ENCODE measurements at places on chromosomes 1 and 21.
A peak's percentile ranks its signal among the peaks of the same experiment; 100 is the strongest.

DNA sequence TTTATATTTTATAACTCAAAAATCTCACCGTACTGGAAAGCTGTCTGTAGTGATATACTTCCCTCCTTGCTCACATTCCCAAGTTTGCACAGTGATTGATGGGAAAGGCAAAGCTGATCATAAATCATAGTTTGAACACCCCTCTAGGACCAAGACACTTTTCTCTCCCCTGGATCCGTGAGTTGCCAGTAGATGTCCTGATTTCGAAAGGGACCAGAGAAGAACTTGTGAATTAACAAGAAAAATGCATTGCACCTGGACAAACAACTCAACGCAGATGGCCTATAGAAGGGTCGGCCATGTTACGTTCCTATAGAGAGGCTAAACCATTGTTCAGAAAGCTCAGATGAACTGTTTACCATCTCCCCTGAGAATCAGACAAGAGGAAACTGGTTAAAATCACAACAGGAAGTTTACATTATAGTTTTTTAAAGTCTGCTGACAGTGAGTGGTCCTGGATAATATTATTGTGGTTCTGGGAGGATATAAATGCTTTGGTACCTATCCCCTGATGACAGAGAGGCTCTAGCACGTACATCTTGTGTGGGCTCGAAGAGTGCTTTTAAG, 124.0 kb upstream of the SLC45A1 start:
- no peak for DNase-seq

DNA sequence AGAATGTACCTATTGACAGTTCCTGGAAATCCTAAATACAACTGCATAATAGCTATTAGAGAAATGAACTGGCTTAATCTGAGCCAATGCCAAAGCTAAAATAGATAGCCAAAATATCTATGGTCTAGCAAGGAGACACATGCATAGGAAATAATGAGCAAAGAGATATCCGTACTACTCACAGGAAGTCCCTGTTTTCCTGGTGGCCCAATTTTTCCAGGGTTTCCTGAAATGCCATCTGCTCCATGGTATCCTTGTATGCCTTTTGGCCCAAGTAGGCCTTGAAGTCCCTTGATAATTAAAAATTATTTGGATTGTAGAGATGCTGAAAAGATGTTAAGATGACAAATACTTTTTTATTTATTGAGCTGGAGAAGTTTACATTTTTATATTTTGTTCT, 108.4 kb upstream of the ZNHIT6 start:
- DNase-seq = no peak

DNA sequence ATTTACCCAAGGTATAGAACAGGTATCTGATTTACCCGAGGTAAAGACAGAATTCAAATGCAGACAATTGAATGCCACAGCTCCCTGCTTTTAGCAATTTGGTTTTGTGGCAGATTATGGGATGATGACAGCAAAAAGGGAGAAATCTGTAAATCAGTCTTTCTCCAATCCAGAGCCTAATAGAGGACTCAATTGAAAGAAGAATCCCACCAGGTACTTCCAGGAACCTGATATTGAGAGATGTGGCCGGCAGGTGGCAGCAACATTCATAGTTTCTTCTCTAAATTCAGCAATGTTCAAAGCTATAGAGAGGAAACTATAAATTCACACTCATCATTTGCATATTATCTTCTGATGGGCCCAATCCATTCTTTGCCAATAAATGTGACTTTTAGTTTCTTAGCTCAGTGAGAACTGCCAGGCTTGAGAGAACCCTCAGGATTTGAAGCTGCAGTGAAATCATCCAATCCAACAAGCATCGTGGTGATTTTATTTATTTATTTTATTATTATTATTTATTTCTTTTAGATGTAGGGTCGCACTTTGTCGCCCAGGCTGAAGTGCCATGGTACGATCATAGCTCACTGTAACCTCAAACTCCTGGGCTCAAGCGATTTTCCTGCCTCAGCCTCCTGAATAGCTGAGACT, 9.8 kb upstream of the PHACTR4 start:
- peak; percentile 76 for DNase-seq

GRCh38 chr1:54273795-54274163, 73.8 kb downstream of the MRPL37 start:
- no peak for DNase-seq

DNA sequence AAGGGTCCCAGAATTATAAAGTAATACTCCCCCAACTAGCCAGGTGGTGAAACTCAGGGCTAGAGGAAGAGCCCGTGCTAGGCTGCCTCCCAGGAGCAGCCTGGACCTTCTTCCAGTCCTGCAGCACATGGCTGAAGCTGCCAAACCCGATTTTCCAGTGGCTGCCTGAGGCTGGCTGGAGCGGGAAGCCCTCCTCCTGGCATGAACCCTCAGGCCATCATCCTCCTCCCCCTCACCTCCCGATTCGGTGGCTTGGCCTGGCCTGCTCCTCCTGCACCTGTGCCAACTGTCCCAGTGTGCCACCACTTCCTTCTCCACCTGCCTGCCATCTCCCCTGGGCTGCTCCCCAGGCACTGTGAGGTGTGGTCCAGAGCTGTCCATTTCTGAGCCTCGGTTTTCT, 3.0 kb upstream of the TSPAN1 start:
- DNase-seq = no peak

GRCh38 chr1:197845886-197846285, 56.5 kb upstream of the C1orf53 start:
- no peak for DNase-seq

DNA sequence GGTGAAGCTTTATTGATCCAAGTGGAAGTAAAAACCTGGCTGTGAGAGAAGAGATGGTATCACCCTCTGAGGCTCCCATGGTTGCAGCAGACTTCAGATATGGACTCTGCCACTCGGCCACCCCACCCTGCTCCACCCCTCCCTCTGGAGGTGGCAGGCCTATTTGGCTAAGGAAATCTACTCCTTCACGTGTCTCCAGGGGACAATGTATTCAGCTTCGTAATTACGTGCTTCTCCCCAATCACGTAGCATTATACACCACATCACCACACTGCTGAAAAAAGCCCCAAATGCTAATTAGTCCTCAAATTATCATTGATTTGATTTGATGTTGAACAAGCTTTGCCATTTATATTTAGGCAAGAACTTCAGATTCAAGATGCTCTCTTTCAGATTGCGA, 220.7 kb downstream of the OMA1 start:
- no peak for DNase-seq

- peak; percentile 66 for DNase-seq
Measured at GRCh38 chr1:234408757-234409156, 35.5 kb downstream of the COA6 start.

GRCh38 chr21:38333301-38334272, 76.8 kb downstream of the KCNJ15 start:
- DNase-seq = no peak

GRCh38 chr1:58607391-58607790, 30.3 kb upstream of the TACSTD2 start:
- DNase-seq = no peak

DNA sequence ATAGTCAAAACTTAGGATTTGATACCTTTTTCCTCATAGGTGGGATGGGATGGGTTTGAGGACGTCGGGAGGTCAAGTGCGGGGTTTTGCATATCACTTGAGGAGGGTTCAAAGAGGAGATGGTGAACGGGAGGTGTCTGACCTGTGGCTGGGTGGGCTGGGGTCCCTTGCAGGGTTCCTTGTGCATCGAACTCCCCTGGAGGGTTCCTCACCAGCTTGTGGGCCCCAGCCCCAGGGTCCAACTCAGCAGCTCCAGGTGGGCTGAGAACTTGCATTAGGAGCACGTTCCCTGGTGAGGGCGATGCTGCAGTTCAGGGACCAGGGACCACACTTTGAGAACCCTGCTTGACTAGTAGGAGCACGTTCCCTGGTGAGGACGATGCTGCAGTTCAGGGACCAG, 23.2 kb downstream of the TRPM2 start:
- DNase-seq = no peak

GRCh38 chr1:239363930-239364329, 22.4 kb upstream of the CHRM3 start:
- no peak for DNase-seq

DNA sequence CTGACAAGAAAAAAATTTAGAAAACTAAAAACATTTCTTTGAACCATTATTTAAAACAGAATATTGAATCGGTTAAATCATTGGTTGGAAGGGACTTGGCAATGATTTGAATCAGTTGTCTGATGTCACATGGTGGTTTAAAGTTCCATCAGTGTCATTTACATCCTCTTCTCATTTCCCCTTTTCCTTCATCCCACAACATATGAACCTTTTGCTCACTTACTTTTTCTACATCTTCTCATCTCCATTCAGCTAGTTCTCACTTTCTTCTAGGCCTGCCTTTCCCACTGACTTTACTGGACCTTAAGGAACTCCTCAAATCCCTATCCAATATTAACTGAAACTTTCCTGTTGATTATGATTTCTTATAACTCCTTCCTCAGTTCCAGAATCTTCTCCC, 58.5 kb downstream of the PHACTR4 start:
- no peak for DNase-seq

GRCh38 chr21:42636520-42637266, 16.7 kb upstream of the PDE9A start:
- no peak for DNase-seq

- DNase-seq = no peak
Measured at GRCh38 chr1:201288007-201288406, 4.7 kb downstream of the PKP1 start.

DNA sequence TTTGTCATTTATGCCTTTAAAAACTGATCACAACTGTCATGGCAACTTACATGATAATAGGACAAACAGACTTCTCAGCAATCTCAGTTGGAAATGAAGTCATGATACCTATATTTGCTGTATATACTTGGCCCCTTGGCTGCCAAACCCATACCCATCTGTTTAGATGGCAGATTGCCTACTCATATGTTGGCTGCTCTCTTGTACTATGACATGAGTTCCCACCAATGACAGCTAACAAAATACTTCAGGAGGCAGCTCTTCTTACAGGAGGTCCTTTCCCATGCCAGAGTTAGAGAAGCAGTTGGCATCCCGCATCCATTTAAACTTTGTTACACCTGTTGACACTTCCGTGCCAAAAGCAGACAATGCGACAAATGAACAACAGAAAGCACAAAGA, 603.1 kb upstream of the ADGRL2 start:
- DNase-seq = no peak
